NCI-H2107 (cell line): ENCODE measurements at places on chromosomes 7 and 10.
A peak's percentile ranks its signal among the peaks of the same experiment; 100 is the strongest.

DNA sequence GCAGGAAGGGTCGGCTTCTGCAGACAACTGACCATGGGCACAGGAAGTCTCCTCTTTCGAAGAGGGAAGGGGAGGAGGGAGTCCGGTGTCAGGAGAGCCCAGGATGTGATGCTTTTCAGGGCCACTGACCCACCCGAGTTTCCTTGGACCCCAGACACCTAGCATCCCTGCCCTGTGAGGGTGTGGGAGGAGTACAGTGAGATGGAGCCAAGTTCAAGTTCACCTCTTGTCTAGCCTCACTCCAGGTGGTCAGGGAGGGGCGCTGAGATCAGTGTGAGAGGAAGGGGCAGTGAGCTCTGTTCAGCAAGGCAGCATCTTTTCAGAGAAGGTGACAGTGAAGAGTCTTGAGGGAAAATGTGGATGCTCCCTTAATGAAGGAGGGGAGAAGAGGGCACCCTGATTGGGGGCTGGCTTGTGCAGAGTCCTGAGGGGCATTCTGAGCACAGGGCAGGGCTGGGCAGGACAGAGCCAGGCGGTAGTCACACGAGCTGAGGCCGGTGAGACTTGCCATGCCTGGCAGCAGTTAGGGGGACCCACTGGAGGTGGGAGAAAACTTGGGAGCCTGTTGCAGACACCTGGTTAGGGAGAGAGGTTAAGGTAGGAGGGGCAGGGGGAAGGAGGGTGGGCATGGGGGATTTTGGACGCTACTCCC, 49.7 kb downstream of the ADCY1 start:
- no peak for DNase-seq

DNA sequence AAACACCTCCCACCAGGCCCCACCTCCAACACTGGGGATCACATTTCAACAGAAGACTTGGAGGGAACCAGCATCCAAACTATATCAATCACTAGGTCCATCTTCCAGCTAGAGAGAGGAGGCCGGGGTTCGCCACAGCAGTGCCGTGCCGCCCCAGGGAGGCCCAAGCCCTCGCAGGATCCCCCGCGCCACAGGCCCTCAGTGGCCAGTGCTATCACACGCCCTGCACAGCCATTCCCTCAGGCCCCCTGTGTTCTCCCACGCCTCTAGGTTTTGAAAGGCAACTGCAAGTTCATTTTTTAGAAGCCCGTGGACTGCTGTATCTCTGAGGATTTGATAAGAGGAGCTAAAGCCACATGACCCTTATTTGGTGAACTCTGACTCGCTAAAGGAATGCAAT, 136.4 kb downstream of the OAT start:
- DNase-seq = no peak

DNA sequence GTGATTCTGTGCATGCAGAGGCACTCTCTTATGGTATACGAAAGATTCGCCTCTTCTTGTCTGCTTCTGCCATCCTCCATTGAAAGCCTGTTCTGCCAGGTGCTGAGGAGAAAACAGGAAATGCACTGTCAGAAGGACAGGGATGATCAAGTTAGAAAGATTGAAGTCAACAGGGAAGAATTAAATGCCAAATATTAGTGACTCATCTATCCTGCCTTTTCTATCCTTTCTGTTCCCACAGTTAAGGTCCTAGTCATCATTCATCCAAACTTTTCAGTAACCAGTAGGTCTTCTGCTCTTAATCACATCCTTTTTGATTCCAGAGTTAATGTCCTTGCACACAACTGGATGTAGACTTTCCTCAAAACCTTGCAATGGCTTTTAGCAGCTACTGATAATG, 4.8 kb upstream of the ZNF783 start:
- DNase-seq = no peak

- DNase-seq = no peak
These were observed 36.9 kb downstream of the ELFN1 start for GRCh38 chr7:1706721-1707613.

GRCh38 chr7:149415391-149416071, 45.3 kb downstream of the ZNF777 start:
- no peak for DNase-seq

- no peak for DNase-seq
These were observed 172.8 kb upstream of the AKR1E2 start for GRCh38 chr10:4653160-4653559.

- no peak for DNase-seq
These were observed 26.7 kb upstream of the OTUD1 start for GRCh38 chr10:23412223-23412622.

DNA sequence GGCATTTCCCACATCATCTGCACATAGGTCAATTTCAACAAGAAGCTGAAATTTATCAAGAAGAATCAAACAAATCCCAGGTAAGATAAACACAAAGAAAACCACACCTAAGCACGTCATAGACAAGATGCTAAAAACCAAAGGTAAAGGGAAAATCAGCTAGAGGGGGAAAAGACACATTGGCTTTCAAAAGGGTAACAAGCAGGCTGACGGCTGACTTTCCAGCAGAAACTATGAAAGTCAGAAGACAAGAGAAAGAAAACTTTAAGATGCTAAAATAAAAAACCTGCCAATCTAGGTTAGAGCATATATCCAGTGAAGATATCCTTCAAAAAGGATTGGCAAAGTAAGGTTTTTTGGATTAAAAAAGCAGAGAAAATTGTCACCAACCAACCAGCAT, 59.9 kb upstream of the RHEB start:
- no peak for DNase-seq

GRCh38 chr7:134827889-134828288, 48.5 kb downstream of the CALD1 start:
- no peak for DNase-seq

DNA sequence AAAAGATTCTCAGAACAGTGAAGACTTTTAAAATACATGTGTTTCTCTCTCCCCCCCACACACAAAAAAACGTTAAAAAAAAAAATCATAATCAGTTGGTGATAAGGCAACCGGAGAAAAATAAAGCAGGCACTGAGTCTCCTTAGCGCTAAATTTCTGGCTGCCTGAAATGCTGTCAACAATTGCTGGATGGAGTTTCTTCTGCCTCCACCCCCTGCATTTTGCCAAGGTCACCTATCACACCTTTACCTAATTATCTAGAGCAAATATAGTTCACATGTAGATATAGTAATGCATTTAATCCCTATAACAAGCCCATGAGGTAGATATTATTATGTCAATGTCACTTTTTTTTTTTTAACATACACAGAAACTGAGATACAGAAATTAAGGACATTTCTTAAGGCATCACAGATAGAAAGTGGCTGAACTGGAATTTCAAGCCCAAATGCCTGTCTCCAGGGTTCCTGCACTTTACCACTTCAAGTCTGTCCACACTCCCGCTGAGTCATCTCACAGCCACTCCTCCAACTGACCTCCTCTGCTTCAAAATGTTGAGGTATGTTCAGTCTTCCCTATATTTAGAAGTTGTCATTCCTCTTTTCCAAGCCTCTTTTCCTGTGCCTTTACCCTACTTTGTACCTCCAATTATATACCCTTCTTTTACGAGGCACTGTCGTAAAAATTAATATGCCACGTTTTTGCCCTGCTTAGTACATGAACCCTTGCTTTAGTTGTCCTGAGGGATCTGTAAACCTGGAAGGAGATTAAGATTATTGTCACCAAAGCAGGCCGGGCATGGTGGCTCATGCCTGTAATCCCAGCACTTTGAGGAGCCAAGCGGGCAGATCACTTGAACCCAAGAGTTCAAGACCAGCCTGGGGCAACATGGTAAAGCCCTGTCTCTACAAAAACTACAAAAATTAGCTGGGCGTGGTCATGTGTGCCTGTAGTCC, 72.8 kb upstream of the MPP7 start:
- no peak for DNase-seq

GRCh38 chr10:97550336-97551149, 22.0 kb upstream of the ANKRD2 start:
- no peak for DNase-seq

GRCh38 chr7:5694221-5694754, 87.2 kb downstream of the RNF216 start:
- DNase-seq = no peak

GRCh38 chr10:97022616-97023015, 163.1 kb downstream of the SLIT1 start:
- no peak for DNase-seq

DNA sequence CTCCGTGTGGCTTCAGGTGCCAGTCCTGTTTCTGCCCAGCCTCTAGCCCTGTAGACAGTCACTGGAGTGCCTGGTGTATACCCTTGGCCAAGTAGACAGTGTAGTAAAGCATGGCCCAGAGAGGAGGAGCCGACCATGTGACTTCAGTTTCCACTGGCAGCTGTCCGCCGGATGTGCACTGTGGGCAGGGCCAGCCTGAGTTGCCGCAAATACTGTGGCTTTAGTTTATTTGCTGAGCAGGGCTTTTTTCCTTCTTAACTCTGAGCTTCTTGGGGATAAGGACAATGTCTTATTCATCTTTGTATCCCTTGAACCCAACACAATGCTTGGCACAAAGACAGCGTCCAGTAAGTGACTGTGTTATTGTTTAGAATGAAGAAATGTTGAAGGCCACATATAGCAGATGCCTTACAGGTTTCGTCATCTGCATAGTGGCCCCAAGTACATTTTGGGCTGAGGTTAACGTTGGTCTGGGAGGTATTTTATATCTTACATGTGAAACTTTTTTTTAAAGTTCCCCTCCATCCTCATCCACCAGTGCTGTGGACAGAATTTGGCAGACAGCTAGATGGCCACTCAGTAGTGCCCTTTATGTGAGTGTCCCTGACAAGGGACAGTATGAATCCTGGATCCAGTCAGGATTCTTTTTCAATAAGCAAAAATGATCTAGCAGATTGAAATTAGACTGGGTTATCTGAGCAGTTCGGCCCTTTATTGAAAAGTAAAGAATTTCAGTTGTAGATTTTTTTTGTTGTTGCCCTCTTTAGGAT, 40.6 kb downstream of the CYP17A1 start:
- DNase-seq = no peak

- peak; percentile 7 for DNase-seq
These were observed 95.0 kb downstream of the CNOT4 start for GRCh38 chr7:135414850-135415439.

GRCh38 chr10:93471110-93471651, 11.0 kb downstream of the MYOF start:
- DNase-seq = no peak

- no peak for DNase-seq
These were observed 1.7 kb downstream of the SORBS1 start for GRCh38 chr10:95559471-95559870.

DNA sequence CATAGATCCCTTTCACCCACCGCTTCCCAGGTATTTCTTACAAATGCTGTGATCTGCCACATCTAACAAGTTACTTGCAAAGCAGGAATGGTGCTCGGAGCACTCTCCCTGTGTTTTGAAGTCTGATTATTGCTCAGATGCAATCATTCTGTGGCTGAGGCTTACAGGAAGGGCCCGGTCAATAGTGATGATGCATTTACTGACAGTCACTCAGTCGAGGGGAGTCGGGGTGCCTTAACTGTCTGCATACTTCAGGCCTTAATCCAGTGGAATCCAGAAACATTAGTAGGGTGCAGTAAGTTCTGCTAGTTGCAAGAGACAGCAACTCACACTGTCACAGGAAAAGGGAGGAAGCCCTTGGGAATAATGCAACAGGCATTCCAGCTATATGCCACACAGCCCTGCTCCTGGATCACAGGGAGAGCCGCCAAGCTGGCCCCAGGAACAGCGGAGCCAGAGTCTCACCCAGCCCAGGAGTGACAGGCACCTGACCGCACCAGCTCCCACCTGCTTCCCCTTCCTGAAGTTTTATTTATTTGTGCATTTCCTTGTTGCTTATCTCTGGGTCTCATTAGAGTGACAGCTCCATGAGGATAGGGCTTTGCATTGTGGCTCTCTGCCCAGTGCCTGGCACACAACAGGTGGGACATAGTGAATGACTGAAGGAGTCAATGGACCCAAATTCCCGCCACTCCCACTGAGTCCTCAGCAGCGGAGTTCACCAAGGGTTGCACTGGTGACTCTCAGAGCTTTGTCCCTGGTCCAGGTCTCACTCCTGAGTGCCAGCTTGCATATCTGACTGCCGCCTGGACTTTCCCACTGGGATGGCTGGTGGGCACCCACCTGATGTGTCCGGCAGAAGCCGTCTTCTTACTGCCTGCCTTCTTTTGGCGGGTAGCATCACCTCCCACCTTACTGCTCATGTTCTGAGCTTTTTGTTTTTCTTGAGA, 212.5 kb upstream of the SH2B2 start:
- no peak for DNase-seq
